ENCODE measurements at places on chromosomes 5 and 9. TPM values are rescaled to one million over a fixed set of nuclear protein-coding genes. Genes with fewer than 3 reads are reported as not detected.

Gene SMIM33
- polyA plus RNA-seq, result not detected

Gene SLC36A3
- not detected for polyA plus RNA-seq

Gene MYOZ3
- polyA plus RNA-seq, result 0.14 TPM

Gene IFNK
- not detected for polyA plus RNA-seq

Gene RGS14
- polyA plus RNA-seq, result 2.5 TPM

Gene SPATA31E1
- polyA plus RNA-seq, result not detected

Gene GCNT4
- polyA plus RNA-seq, result 14.6 TPM

Gene CCNO
- 0.03 TPM for polyA plus RNA-seq

Gene MAST4
- polyA plus RNA-seq, result 11.5 TPM

Gene DDX4
- not detected for polyA plus RNA-seq

Gene PCDHAC2
- 0.03 TPM for polyA plus RNA-seq

Gene CDC14B
- 38.0 TPM for polyA plus RNA-seq

Gene PCDHGB1
- 1.7 TPM for polyA plus RNA-seq

Gene CAMLG
- 39.3 TPM for polyA plus RNA-seq

Gene PCDHGA4
- polyA plus RNA-seq, result 3.1 TPM

Gene ZFP2
- 0.27 TPM for polyA plus RNA-seq

Gene LHX2
- polyA plus RNA-seq, result 0.02 TPM

Gene CYLC2
- polyA plus RNA-seq, result not detected

Gene NEUROG1
- not detected for polyA plus RNA-seq

Gene PCDHGB4
- polyA plus RNA-seq, result 15.5 TPM

Gene ENC1
- 3.5 TPM for polyA plus RNA-seq

Gene FREM1
- 0.09 TPM for polyA plus RNA-seq

Gene PROB1
- 0.43 TPM for polyA plus RNA-seq

Gene SUSD3
- 0.17 TPM for polyA plus RNA-seq

Gene OMD
- 0.07 TPM for polyA plus RNA-seq

Gene ARL14EPL
- not detected for polyA plus RNA-seq

Gene FAM221B
- not detected for polyA plus RNA-seq

Gene IL31RA
- 2.2 TPM for polyA plus RNA-seq

Gene ALDH7A1
- 53.3 TPM for polyA plus RNA-seq

Gene TPPP
- 0.11 TPM for polyA plus RNA-seq

Gene NPR3
- 87.3 TPM for polyA plus RNA-seq

Gene ATG10
- 2.5 TPM for polyA plus RNA-seq

Data from fibroblast of lung (primary cell).